ENCODE measurements at places on chromosomes 11 and 22. TPM values are rescaled to one million over a fixed set of nuclear protein-coding genes. Genes with fewer than 3 reads are reported as not detected.

TCN2 gene
- total RNA-seq, result 3.4 TPM

SMCO4 gene
- total RNA-seq, result 13.9 TPM

KCTD17 gene
- total RNA-seq, result 30.5 TPM

BBOX1 gene
- not detected for total RNA-seq

CDC42EP1 gene
- total RNA-seq, result 15.1 TPM

CLTCL1 gene
- total RNA-seq, result 9.5 TPM

OR10D3 gene
- not detected for total RNA-seq

Data from uterine smooth muscle cell (primary cell).